ENCODE measurements at places on chromosomes 1 and 21.

DNA sequence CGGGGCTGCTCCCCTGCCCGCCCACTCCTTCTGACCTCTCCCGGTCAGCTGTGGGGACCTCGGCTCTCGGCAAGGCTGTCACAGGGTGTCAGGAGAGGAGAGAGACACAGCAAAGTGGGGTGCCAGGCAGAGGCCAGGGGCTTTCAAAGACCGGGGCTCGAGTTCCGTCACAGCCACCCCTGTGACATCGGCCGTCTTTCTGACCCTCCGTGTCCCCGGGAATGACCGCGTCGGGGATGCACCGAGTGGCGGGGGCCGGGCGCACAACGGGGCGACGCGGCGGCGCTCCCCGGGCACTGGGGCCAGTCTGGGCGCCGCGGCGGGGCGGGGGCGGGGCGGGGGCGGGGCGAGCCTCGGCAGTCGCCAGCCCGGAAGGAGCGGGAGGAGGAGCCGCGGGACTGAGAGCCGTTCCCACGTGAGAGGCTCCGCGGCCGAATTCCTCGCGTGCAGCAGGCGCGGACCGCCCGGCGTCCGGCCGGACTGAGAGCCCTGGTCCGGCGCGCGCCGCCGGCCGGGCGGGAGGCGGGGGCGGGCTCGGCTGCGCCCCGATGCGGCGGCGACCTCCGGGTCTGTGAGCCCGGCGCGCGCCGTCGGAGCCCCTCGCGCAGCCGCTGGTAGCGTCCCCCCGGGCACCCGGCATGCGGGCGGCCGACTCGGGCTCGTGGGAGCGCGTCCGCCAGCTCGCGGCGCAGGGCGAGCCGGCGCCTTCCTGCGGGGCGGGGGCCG is 229.7 kb upstream of the TMEM51 start:
- DNase-seq, result peak; percentile 48

- DNase-seq, result peak; percentile 74
These were observed 60.0 kb upstream of the ATP5PO start for GRCh38 chr21:33975548-33976081.

DNA sequence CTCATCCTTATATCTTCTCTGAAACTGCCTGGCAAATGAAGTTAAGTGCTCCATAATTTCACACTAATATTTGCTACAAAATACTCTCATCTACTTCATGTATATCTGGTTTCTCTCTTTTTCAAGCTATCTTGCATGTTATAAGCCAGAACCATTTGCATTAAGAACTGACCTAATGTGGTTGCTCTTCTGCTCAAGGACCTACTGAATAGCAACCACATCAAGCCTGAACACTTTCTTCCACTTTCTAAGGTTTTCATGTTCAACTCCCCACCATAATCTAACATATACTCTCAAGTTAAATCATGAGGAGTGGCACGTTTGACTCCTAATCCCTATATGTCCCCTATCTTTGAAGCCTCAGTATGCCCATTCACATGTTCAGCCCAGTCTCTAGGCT is 27.2 kb downstream of the RGS1 start:
- DNase-seq, result no peak

- DNase-seq, result no peak
These were observed 20.4 kb downstream of the KCNN3 start for GRCh38 chr1:154849645-154850131.

GRCh38 chr21:42374457-42374856 is 8.1 kb upstream of the TFF1 start:
- no peak for DNase-seq

DNA sequence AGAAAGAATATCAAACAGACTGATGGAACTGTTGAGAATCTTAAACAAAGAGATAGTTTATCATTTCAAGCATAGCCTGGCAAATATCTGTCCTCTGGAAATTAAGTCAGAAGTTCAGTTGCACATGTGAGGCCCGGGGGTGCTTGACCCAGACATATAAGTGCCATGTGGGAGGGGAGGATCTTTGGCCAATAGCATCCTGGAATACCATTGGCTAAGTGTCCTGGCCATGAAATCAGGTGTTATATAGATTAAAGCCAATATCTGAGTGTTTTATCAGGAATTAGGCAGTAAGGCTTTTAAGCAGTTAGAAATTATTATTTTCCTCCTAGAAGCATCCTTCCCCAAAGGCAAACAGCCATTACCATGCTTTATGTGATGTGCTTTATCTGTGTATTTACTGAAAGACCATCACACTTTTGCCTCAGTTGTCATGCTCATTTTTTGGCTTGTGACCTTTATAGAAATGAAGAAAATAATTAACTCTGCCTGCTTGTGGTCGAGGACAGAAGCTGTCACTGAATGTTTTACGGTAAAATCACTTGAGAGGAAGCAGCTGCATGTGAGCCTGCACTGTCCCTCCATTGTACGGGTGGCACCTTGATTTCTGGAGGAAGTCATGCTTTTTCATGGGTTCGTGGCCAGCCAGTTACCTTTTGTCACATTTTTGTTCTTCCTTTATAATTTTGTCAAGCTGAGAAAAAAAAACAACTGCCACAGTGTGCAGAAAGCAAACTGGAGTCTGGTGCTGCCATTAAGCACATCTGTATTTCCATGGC is 259.9 kb upstream of the FMN2 start:
- DNase-seq, result no peak

DNA sequence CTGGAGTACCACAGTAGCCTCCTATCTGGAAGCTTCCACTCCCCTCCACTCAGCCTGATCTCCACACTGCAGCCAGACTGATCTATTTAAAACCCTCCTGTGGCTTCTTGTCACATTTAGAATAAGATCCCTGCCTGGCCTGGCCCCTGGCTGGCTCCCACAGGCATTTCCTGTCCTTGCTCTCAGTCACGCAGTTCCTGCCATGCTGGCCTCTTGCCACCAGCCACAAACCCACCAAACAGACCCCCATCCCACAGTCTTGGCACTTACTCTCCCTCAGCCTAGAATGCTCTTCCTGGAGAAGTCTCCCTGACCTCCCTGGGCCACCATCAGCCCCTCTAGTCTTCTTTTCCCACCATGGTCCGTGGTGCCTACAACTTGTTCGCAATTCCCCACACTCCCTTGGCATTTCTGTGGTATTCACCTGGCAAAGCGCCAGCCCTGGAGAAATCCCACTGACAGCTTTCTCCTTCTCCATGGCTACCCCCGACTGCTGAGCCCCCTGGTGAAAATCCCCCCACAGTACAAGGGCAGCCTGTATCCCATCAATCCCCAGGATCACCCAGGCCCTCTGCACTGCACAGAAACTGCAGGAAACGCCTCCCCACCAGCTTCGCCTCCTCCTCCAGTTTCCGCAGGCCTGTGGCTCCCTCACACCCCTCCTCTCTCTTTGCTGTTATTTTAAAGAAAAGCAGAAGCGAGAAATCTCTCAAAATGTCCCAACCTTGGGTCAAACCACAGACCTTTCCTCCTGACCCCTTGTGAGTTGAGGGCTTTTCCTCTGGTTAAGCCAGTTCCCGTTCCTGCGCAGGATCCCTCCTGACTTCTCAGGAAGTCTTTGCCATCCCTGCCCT is 94.5 kb downstream of the SYT2 start:
- no peak for DNase-seq

GRCh38 chr1:19424651-19425570 is 60.4 kb downstream of the CAPZB start:
- DNase-seq, result no peak

- DNase-seq, result no peak
These were observed 97.6 kb downstream of the VAV3 start for GRCh38 chr1:107867422-107867821.

DNA sequence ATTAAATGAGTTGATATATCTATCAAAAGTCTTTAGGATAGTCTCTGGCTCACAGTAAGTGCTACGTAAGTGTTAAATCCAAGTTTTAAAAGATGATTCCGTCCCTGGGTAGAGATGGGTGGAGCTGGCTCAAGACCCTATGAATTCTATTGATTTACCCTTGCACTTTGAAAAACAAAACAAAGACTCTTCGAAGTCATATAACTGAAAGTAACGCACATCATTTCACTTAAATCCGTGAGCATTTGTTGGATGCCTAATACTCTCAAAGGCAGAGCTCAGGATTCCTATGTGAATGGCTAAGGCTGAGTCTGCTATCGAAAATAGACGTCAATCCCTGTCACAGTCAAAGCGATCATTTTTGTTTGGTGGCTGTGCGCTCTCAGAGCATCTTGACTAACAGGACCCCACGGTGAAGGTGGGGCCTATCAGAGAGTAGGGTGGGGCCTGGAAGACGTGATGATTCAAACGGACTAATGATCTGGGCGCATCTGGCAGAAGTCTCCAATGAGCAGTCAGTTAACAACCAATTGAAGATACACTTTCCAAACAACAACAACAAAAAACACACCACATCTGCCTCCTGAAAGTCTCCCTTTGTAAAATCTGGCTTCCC is 1.2 kb upstream of the NUCKS1 start:
- DNase-seq, result no peak

DNA sequence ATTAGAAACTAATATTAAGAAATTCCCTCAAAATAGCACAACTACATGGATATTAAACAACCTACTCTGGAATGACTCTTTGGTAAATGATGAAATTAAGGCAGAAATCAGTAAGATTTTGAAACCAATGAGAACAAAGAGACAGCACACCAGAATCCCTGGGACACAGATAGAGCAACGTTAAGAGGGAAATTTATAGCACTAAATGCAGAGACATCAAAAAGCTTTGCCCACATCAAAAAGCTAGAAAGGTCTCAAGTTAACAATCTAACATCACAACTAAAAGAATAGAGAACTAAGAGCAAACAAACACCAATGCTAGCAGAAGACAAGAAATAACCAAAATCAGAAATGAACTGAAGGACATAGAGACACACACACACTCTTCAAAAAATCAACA is 48.6 kb upstream of the LRRC8B start:
- DNase-seq, result no peak

GRCh38 chr21:46078322-46078977 is 19.5 kb upstream of the COL6A2 start:
- DNase-seq, result no peak

- DNase-seq, result no peak
These were observed 75.2 kb upstream of the NEK2 start for GRCh38 chr1:211750599-211750998.

DNA sequence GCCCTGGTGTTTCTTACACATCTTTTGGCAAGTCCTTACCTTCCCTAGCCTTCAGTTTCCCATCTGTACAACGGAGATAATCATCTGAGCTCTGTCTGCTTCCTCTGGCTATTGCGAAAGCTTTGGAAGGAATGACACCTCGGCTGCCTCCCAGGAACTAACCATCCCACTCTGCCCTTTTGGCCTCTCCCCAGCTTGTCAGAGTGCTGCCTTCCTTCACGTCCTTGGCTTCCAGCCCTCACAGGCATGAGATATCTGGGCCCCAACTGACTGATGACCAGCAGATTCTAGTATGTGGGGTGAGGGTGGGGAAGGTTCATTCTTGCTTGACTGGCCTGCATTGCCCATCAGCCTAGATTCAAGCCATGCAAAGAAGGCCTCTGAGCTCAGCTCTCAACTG is 253.1 kb upstream of the FGGY start:
- no peak for DNase-seq

DNA sequence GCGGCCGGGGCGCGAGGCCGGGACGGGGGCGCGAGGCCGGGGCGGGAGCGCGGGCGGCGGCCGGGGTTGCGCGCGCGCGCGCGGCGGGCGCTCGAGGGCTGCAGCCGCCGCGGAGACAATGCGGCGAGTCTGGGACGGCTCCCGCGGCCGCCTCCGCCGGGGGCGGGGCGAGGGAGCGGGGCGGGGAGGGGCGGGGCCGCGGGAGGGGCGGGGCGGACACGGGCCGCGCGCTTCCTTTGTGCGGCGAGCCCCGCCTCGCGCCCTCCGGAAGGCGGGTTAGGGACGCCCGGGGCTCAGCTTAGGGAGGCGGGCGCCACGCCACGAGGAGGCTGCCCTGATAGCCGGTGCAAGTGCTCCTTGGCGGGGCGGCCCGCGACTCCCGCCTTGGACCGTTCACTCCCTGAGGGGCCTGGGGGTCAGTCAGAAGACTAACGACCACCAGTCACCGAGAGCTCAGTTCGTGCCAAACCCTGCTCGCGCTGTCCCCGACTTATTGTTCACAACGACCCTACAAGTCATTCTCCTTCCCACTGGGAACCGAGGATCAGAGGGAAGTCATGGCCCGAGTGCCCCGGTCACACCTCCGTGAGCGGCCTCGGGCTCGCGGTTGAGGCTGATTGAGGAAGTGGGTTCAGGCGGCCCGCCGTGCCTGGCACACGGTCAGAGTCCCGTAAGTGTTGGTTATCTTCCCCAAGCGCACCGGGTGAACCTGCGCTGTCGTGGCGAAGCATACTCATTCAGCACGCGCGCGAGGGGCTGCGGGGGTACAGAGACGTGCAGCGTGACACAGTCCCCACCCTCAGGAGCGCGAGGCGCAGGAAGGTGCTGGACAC is 29.1 kb upstream of the A3GALT2 start:
- peak; percentile 89 for DNase-seq

DNA sequence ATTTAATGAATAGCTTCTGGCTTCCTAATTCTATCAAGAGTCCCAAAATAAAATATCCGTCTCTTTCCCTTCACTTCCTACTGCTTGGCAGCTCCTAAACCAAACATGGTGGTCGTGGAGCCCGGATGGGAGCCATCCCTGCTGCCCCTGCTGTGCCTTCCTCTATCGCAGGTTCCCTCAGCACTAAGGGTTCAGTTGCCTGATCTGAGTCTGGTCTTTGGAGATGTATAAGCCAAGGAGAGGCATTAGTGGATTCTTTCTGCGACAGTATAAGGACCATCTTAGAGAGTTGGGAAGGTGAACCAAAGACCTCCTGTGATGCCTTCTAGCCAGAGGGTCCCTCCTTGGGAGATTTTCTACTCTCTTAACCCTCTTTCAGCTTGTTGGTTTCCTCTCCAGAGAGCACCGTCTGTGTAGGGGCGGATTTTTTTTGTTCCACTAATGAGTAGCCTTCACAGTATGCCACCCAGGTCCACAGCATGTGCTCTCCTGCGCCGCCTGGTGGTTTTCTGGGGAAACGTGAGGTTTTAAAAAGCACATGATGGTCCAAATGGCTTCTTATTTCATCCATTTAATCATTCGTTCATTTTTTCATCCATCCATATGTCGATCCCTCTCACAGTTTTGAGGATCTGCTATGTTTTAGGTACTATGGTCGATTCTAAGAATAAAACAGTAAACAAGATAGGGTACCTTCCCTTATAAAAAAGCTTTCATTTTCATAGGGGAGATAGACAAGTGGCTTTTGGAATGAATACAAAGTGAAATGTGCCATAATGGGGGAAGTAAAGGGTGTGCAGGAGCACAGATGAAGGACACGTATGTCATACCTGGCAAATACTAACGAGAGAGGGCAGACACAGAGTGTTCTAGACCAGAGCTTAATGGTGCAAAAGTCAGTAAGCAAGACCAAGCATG is 71.0 kb downstream of the NFASC start:
- peak; percentile 60 for DNase-seq

GRCh38 chr1:19458815-19459417 is 26.4 kb downstream of the CAPZB start:
- DNase-seq, result no peak

GRCh38 chr1:117689997-117690625 is 84.3 kb downstream of the TENT5C start:
- no peak for DNase-seq

GRCh38 chr21:38221594-38221993 is 35.2 kb upstream of the KCNJ15 start:
- no peak for DNase-seq

Data from activated T-cell treated with anti-CD3 and anti-CD28 coated beads, Interleukin-2, amount 50 U/mL, for 24 hours (primary cell).